ENCODE measurements at places on chromosomes 3 and 15.

- no peak for DNase-seq
Observed at GRCh38 chr3:182760576-182761164, 32.6 kb upstream of the ATP11B start.

GRCh38 chr3:133401374-133402135 is 1.7 kb downstream of the BFSP2 start:
- DNase-seq = no peak

DNA sequence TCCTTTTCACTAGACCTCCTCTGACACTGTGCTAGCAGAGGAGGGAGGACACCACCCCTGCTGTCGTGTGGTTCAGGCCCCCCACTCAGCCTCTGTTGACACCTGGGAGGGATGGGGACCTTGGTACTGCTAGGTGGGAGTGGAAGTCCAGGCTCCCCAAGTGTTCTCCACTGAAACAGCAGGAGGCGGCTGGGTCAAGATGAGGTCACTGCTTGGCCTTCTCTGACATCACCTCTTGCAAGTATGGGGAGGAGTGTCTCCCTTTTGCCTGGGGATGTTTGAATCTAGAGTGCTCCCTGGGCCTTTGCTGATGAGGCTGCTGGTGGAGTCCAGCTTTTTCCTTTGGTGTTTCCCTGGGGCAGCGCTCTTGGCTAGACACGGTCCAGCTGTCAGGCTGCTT is 101.5 kb downstream of the CHRNA7 start:
- no peak for DNase-seq

DNA sequence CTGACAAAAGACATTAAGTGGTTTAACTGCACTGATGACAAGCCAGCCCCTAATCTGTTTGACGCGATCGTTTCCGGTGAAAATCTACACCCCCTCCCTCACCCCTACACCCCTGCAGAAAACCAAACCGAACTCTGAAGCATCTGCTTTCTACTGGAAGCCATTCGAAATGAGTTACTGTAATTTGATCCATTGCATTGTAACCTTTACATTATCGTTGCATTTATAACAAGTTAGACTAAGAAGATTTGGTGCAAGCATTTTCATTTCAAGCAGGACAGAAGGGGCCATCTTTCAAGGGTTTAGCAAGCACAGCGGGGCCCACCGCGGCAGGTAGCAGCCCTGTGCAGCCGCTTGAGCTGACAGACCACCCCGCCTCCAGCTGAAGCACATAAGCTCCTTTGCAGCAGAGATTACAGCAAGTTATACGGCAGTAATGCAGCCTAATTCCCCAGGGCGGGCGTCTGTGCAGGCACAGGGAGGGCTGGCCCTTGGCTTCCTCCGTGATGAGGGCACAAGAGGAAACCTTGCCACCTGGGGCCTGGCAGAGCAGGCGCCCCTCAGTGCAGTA is 79.3 kb downstream of the CHSY1 start:
- no peak for DNase-seq

GRCh38 chr3:192929755-192930547 is 12.3 kb upstream of the MB21D2 start:
- no peak for DNase-seq

- no peak for DNase-seq
Observed at GRCh38 chr3:158918008-158918407, 116.2 kb downstream of the MFSD1 start.
